ENCODE measurements at places on chromosomes 7 and 10.

DNA sequence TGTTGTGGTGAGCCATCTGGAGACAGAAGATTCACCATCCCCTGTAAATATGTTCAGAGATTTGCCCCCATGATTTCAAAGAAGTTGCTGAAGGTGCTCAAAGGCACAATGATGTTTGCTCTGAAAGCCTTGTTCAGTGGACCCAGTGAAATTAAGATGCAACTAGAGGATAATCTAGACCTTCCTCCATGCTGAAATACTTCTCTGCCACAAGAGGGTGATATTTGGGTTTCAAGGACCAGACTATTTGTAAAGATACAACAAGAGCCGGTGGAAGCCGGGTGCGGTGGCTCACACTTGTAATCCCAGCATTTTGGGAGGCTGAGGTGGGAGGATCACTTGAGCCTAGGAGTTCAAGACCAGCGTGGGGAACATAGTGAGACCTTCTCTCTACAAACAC lies 13.5 kb upstream of the MSRB2 start:
- no peak for DNase-seq

- DNase-seq = no peak
These were observed 717.6 kb downstream of the GRM8 start for GRCh38 chr7:126535176-126535575.

- DNase-seq = no peak
These were observed 161.5 kb upstream of the SH2B2 start for GRCh38 chr7:102125127-102125596.

DNA sequence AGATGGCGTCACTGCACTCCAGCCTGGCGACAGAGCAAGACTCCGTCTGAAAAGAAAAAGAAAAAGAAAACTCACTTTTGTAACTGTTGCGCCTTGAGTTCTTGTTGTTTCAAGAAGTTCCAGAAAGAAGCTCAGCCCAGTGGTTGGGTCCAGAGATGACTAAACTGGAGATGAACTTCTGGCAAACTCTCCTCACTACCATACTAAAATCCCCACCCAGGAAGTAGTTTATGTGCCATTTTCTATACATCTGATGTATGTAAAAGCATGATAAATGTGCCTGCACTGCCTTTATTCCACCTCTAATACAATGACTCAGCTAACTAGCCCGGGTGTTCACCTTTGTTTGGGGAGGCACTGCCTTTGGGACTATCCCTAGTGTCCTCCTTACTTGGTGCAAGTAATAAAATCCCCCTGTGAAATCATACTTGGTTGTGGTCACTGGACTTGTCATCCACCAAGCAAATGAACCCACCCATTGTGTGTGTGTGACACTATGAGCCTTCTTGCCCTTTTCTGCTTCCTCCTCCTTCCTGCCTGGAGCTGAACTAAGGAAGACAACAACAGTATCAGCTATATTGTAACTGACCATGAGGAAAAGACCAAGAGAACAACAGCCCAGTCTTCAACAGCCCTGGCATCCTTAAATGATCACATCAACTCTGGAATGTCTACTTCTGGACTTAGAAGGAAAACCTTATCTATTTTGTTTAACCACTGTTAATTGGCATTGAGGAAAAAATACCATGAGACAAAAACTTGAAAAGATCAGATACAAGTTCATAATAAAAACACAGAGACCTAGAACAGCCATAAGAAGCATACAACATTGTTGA lies 33.6 kb downstream of the JMJD1C start:
- no peak for DNase-seq

GRCh38 chr10:8405596-8405995 lies 351.1 kb downstream of the GATA3 start:
- DNase-seq = no peak

DNA sequence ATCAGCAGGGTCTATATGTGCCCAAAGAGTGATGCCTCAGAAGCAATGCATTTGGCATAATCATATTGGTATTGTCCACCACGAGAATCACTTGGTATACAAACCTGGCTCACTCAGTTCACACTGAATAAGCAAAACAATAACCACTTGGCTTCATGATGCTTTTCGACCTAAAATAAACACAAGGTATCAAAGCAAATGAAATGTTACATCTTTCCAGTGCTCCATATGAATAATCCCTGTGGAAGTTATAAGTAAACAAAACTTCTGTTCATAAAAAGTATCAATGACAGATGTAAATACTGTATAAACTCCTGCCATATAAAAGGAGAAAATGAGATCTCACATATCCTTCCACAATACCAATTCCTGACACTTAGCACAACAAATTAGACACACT lies 29.8 kb upstream of the EBLN1 start:
- no peak for DNase-seq

GRCh38 chr7:87234949-87235348 lies 15.4 kb upstream of the TMEM243 start:
- DNase-seq = peak; percentile 45
